ENCODE measurements at places on chromosomes 12 and 14.

DNA sequence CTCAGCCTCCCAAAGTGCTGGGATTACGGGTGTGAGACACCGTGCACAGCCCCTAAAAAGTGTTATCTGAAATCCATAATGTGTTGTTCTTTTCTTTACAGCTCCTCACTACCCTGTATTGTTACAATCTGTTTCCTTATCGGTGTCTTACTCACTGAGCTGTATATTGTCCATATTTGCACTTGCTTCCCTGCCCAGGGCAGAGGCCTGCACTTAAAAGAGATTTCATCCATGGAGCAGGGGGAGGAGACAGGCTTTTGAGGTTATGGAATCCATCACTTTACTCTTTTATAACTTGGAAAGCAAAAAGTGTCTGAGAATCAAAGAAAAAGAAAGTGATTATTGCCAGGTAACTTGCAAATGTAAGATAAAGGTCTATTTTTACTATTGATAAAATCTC, 251.0 kb downstream of the DIO2 start:
- no peak for DNase-seq

DNA sequence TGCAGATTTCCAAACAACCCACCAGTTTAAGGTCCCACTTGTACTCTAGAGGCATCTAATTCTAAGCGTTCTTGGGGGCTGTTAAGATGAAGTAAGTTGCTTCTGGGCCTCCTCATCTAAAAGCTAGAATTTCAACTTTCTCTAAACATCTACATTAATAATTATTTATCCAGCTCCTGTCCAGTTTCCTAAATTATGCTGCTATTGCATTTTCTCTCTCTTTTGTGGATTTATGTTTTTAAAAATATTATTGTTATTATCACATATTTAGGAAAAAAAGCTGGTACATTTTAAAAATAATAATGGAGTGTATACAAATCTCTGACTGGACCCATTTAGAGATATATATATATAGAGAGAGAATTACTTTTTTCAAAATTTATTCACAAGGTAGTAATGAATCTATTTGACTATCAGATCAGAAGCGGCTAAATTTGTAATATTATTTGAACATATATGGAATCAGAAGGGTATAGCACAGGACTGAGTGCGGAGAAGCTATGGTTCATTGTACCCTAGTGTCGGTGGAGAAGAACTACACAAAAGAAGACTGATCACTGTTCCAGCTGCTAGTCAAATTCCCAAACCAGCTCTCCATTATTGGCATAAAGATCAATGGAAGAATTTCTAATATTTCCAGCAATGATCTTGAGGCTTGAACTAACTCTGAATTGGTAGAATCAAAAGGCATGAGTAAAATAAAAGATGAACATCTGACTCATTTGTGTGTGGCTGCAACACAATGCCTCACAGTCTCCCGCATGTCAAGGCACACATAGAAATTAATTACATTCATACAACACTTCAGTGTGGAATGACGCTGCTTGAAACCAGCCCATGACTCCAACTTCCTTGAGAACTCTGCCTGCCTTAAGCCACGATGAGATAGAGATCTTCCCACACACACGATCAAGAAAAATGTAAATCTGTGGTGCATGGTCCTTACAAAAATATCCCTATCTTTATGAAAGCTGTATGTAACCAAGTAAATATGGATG, 433.4 kb upstream of the OR4E1 start:
- no peak for DNase-seq

- no peak for DNase-seq
Measured at GRCh38 chr14:92457016-92457565, 56.5 kb upstream of the RIN3 start.

GRCh38 chr12:54585243-54585642, 3.2 kb downstream of the PPP1R1A start:
- DNase-seq, result no peak

- no peak for DNase-seq
Measured at GRCh38 chr14:60509438-60510253, 700 bp downstream of the SIX6 start.

- no peak for DNase-seq
Measured at GRCh38 chr12:102067574-102068258, 5.9 kb upstream of the WASHC3 start.

DNA sequence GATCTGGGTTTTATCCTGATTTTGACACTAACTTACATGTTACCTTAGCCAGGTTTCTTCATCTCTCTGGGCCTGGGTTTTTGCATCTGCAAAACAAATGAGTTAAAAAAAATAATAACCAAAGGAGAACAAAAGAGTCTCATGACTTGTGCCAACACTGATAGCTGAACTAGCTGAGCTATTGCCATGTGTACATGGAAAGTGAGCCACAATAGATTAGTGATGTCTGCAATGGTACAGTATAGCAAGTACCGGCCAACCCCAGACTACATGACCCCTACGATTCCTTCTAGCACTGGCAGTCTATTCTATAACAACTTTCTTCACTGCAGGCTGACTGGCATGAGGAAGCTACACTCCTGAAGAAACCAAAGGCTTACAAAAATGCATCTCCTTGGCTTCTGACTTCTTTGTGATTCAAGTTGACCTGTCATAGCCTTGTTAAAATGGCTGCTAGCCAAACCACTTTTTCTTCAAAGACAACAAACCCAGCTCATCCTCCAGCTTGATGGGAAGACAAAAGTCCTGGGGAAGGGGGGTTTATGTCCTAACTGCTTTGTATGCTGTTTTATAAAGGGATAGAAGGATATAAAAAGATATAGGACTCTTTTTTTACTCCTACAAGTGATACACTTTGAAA, 123.7 kb downstream of the DAD1 start:
- no peak for DNase-seq

DNA sequence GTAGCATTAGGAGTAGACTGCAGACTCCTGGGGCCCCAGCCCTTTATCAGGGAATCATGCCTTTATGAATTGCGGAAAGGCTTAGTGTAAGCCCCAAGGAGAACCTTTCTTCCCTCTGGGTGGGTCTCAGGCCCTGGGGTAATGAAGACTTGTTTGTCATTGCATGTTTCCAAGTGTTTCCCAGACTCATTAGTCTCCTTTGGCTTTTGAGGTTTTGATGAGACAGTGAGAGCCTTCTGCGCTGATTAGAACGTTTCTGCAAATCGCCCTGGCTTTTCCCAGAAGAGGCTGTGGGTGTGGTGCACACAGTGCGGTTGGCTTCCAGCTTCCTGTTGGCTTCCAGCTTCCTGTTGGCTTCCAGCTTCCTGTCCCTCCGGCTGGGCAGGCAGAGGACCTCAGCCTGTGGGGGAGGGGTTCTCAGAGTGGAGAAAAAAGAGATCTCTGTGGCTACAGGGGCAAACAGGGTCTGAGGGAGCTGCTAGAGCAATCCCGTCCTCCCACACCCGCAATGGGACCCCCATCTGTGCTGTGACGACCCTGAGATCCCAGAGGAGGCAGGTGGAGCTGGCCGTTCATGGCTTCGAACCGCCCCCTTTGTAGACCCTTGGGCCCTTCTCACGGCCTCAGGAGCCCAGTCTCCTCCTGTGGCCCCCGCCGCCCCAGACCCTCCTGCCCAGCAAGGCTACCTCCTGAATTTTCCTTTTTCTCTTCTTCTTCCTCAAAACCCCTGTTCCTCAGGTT, 42.1 kb downstream of the GPR68 start:
- DNase-seq, result no peak

DNA sequence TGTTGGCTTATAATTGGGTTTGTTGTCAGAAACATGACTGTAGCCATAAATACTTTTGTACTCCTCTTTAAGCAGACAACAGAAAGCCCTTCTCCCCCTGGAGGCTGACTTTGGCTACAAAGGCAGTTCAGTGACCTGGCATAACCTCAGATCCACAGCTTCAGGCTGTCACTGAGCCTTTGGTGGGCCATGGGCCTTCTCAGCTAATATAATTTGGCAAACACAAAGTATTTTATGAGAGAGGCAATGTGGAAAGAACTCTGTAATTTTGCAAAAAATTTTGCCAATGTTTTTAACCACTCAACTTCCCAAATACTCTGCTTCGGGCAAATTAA, 15.5 kb upstream of the MGP start:
- DNase-seq, result no peak

DNA sequence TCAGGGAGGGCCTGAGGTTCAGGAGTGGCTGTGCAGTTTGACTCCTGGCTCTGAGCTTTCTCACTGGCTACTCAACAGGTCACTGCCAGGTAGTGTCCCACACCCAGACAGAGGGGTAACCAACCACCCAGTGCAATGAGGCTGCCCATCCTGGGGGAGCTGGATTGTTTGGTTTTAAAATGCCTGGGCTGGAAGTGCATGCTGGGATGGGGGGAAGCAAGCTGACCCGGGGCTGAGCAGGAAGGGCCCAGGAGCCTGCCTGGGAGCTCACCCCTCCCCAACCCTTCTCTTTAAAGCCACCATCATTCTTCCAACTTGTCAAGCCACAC, 12.6 kb upstream of the ABHD12B start:
- no peak for DNase-seq

GRCh38 chr12:870378-870777, 79.1 kb downstream of the RAD52 start:
- DNase-seq, result no peak

All from stimulated activated CD8-positive, alpha-beta memory T cell treated with anti-CD3 and anti-CD28 coated beads, Interleukin-15, amount 100 ng/mL, for 24 hours (primary cell).